ENCODE measurements at places on chromosomes 4 and X.

DNA sequence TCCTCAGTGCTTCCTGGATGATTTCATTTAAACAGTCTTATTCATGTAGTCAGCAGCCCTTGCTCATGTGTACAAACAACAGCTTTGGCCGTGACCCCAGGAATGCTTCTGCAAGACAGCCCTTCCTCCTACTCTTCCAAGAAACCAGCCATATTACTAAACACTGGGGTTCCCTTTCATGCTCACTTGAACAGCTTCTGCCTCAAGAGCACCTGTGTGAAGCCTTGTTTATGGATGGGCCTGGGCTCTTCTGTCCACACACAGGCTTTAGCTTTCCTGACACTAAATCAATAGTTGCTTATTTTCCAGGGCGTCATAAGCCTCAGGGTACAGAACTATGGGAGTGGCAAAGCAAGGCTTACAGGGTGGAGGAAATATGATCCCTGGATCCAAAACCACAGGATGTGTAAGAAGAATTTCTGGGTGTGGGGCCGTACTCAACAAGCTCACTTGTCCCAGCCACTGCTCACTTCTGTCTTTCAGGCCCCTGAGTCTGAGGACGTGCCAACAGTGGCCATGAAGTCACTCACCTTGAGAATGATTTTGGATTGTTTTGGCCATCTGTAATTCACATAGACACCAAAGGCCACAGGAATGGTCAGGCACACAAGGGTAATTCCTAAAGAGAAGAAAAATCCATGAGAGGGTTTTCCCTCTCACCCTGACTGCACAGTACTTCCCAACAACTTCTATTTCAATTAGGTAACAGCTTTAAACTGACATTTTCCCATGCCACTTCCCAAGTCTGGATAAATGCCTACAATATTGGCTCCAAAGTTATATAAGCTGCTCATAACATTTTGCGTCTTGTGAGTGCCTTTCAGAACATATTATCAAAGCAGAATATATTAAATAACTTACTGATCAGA, 17.7 kb downstream of the SLC10A6 start:
- DNase-seq, result no peak

- DNase-seq, result no peak
These were observed 69.8 kb upstream of the LONRF3 start for GRCh38 chrX:118904664-118905063.

DNA sequence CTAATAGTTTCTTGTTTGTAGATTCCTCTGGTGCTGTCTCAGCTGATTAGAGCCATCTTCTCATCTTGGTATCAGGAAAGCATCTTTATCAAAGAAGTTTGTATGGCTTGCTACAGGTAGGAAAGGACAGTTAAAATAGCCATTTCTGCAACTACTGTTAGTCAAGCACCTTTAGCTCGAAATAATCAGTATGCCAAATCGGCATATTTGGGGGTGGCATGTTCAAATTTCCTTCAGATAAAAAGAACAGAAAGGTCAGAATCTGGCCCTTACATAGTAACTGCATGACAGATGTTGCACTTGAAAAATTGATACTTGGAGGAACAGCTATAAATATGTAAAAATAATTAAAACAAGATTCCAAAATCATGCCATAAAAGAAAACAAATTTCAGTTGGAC, 4.8 kb downstream of the C4orf46 start:
- no peak for DNase-seq

DNA sequence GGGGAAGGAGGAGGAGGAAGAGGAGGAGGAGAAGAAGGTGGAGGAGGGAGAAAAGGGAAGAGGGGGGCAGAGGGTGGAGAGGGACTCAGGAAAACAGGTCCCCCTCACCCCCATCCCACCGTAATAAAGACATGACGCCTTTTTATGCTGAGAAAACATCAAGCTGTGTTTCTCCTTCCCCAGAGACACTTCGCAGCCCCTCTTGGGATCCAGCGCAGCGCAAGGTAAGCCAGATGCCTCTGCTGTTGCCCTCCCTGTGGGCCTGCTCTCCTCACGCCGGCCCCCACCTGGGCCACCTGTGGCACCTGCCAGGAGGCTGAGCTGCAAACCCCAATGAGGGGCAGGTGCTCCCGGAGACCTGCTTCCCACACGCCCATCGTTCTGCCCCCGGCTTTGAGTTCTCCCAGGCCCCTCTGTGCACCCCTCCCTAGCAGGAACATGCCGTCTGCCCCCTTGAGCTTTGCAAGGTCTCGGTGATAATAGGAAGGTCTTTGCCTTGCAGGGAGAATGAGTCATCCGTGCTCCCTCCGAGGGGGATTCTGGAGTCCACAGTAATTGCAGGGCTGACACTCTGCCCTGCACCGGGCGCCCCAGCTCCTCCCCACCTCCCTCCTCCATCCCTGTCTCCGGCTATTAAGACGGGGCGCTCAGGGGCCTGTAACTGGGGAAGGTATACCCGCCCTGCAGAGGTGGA, 45.3 kb upstream of the SHOX start:
- no peak for DNase-seq

DNA sequence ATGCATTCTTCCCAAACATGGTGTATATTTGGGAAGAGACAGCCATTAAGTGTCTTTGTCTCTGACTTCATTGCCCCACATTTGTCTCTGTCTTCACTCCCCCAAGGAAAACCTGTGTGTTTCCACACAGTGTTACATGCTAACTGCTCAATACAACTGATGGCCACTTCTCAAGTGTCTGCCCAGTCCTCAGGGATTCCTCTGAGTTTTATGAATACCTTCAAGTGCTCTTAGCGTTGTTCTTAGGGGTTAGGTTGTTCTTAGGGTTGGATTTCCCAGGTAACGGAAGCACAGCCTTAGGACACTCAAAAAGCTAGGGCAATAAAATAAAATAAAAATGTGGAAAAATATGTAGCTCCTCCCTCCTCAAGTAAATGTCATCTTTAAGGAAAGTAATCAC, 64.7 kb upstream of the PLAC8 start:
- no peak for DNase-seq

GRCh38 chr4:127533028-127533700, 99.6 kb upstream of the INTU start:
- DNase-seq, result no peak

GRCh38 chr4:114180481-114180880, 201.0 kb upstream of the ARSJ start:
- DNase-seq, result no peak

GRCh38 chrX:68650491-68650890, 3.0 kb downstream of the STARD8 start:
- DNase-seq, result no peak

GRCh38 chr4:152510349-152511147, 25.3 kb downstream of the FBXW7 start:
- DNase-seq, result no peak

DNA sequence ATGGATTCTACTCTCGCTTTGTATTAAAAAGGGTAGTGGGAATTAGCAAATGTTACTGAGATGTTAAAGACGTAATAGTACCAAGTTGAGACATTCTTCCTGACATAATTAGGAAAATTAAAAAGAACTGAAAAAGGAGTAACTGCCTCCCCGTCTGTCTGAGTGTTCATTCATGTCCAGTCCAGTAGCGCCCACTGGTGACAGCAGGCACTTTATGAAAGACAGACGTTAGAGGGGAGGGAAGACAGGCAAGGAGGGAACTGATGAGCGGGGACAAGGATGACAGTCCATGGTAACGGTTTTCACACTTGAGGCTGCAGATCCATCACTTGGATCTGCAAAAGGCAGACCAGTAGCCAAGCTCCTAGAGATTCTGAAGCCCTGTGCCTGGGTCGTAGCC, 326.7 kb downstream of the STK32B start:
- DNase-seq, result no peak

- peak; percentile 85 for DNase-seq
These were observed at the start of gene UBA1 for GRCh38 chrX:47193475-47194193. UBA1 (plus strand) TSS chrX:47193829; CDS start chrX:47198803, 4,974 bp downstream.
